ENCODE measurements at places on chromosomes 5 and 9. TPM values are rescaled to one million over a fixed set of nuclear protein-coding genes. Genes with fewer than 3 reads are reported as not detected.

GRCh38 chr9:126532489-126532888, 81.2 kb upstream of the LMX1B start:
- peaks cover 90% of the 10 kb centered on the region for H3K27me3 ChIP-seq
- no peaks in the 10 kb centered on the region for H3K4me1 ChIP-seq
- no peak overlapping the region for H3K27ac ChIP-seq
- H3K36me3 ChIP-seq, result no peaks in the 10 kb centered on the region

The NUTM2G gene
- total RNA-seq, result not detected

DNA sequence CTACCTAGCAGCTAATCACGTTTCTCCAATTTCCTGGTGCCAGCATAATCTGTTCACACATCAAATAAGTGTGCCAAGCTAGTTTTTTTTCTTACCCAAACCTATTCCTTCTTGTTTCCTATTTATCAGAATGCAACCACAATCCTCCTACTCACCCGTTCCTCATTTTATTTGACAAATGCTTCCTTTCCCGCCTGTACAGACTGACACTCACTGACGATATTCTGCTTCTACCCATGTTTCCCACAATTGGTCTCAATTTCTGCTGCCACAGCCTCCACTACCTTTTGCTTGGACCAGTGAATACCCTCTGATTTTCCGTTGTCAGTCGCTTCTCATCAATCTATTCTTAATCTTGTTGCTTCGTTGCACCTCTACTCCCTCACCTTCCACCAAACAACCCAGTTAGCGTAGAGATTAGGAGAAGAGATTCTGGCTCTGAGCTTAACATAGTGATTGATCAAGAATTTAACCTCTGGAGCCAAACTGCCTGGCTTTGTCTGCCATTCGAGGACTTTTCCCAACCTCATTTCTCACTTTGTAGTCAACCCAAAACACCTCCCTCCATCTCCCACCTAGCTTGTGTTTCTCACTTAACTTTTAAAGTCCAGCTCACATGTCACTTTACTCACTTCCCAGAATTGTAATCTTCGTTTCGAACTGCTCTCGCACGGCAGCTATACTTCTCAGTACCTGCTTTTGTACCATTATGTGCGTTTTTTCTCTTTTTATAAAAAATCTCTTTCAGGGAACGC, 729 bp upstream of the TMEM38B start:
- peak overlapping the region; percentile 0 for H3K27ac ChIP-seq
- peaks cover 11% of the 10 kb centered on the region for H3K4me1 ChIP-seq
- H3K4me3 ChIP-seq, result peak overlapping the region; percentile 75
- DNase-seq, result no peak
- no peaks in the 10 kb centered on the region for H3K36me3 ChIP-seq

The TOR4A gene
- total RNA-seq, result 8.0 TPM

- peaks cover 21% of the 10 kb centered on the region for H3K4me1 ChIP-seq
- no peaks in the 10 kb centered on the region for H3K36me3 ChIP-seq
- no peaks in the 10 kb centered on the region for H3K27me3 ChIP-seq
- no peak for DNase-seq
- H3K27ac ChIP-seq, result peak overlapping the region; percentile 26
- H3K4me3 ChIP-seq, result no peak overlapping the region
Observed at GRCh38 chr5:68169903-68170302, 45.7 kb upstream of the PIK3R1 start.

The IFNA21 gene
- not detected for total RNA-seq

The GABRG2 gene
- 0.81 TPM for total RNA-seq

DNA sequence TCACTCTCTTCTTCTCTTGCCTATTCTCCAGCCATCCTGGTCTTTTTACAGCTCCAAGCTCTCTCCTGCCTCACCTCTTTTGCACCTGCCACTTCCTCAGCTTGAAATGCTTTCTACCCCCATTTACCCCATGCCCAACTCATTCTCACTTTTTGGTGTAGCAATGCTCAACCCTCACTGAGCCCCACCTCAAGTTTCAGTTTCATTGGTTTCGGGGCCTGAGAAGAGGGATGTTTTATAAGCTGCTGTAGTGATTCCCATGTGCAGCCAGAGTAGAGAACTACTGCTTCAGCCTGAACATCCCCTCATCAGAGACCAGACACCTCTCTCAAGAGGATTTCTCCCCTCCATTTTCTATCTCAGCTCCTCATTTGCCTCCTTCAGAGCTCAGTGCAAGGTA, 45.2 kb upstream of the FYB1 start:
- no peak overlapping the region for H3K4me3 ChIP-seq
- H3K36me3 ChIP-seq, result no peaks in the 10 kb centered on the region
- H3K27ac ChIP-seq, result no peak overlapping the region
- H3K4me1 ChIP-seq, result no peaks in the 10 kb centered on the region
- no peaks in the 10 kb centered on the region for H3K27me3 ChIP-seq
- DNase-seq, result no peak

GRCh38 chr9:6819529-6819928, 61.8 kb downstream of the KDM4C start:
- peaks cover 24% of the 10 kb centered on the region for H3K4me1 ChIP-seq
- DNase-seq, result no peak
- peaks cover 35% of the 10 kb centered on the region for H3K27me3 ChIP-seq
- no peak overlapping the region for H3K4me3 ChIP-seq
- no peak overlapping the region for H3K27ac ChIP-seq

The CYSTM1 gene
- 30.9 TPM for total RNA-seq

- no peaks in the 10 kb centered on the region for H3K27me3 ChIP-seq
- peaks cover 6% of the 10 kb centered on the region for H3K36me3 ChIP-seq
- H3K4me3 ChIP-seq, result no peak overlapping the region
- peaks cover 4% of the 10 kb centered on the region for H3K4me1 ChIP-seq
- no peak for DNase-seq
Observed at GRCh38 chr5:14779975-14780374, 91.6 kb downstream of the ANKH start.

GRCh38 chr5:119814655-119815054, 185.3 kb downstream of the FAM170A start:
- no peaks in the 10 kb centered on the region for H3K27me3 ChIP-seq
- H3K4me1 ChIP-seq, result no peaks in the 10 kb centered on the region
- H3K36me3 ChIP-seq, result no peaks in the 10 kb centered on the region
- no peak for DNase-seq
- no peak overlapping the region for H3K4me3 ChIP-seq

The INSL6 gene
- not detected for total RNA-seq

- peaks cover 46% of the 10 kb centered on the region for H3K27me3 ChIP-seq
- peak; percentile 32 for DNase-seq
- peaks cover 35% of the 10 kb centered on the region for H3K4me1 ChIP-seq
- H3K4me3 ChIP-seq, result peak within 1 kb of the TSS; percentile 91
Observed at GRCh38 chr5:44389090-44389822, at the start of gene FGF10. TSS of gene FGF10 (minus strand) at chr5:44389420. CDS start at chr5:44388682, 738 bp downstream.

GRCh38 chr5:6632324-6632887, 438 bp downstream of the NSUN2 start:
- H3K4me3 ChIP-seq, result peak overlapping the region; percentile 92
- H3K27me3 ChIP-seq, result no peaks in the 10 kb centered on the region
- DNase-seq, result no peak

The WDR5 gene
- total RNA-seq, result 46.8 TPM

- DNase-seq, result no peak
- no peak overlapping the region for H3K27ac ChIP-seq
- peaks cover 5% of the 10 kb centered on the region for H3K4me1 ChIP-seq
Observed at GRCh38 chr9:95411054-95411892, 93.8 kb upstream of the FANCC start.

DNA sequence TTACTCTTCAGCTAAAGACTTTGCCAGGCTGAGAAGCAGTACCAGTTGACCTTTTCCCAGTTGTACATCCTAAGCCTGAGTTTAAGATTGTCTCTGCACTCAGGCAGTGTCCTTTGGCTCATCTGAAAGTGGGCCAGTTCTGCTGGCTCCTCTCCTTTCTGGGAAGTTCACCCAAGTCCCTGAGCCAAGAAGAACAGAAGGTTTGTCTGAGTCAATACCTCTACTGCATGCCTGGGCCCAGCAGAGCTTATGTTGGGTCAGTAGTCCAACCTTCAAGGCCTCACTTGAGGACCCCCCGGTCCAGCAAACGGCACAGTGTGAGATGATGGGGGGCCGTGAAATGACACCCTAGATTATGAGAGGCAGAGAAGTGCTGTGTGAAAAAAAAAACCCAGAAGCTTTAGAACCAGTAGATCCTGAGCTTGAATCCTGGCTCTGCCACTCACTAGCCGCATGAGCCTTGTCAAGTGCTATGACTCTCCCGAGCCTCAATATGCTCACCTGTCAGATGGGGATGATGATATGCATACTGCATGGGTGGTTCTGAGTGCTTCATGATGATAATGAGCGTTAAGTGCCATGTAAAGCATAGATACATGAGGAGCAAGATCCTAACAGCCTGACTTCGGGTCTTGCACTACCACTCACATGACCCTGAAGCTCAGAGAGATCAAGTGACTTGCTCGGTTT, 156.0 kb downstream of the MACROH2A1 start:
- no peak overlapping the region for H3K27ac ChIP-seq
- H3K36me3 ChIP-seq, result no peaks in the 10 kb centered on the region
- DNase-seq, result no peak
- H3K27me3 ChIP-seq, result peaks cover 25% of the 10 kb centered on the region
- H3K4me3 ChIP-seq, result no peak overlapping the region
- peaks cover 12% of the 10 kb centered on the region for H3K4me1 ChIP-seq

- DNase-seq, result no peak
- H3K4me1 ChIP-seq, result peaks cover 29% of the 10 kb centered on the region
- no peaks in the 10 kb centered on the region for H3K36me3 ChIP-seq
- no peak overlapping the region for H3K27ac ChIP-seq
- peaks cover 10% of the 10 kb centered on the region for H3K27me3 ChIP-seq
- no peak overlapping the region for H3K4me3 ChIP-seq
Observed at GRCh38 chr9:88775037-88775471, 216.2 kb upstream of the S1PR3 start.

GRCh38 chr9:117596678-117597077, 107.5 kb upstream of the TLR4 start:
- H3K27ac ChIP-seq, result no peak overlapping the region
- H3K27me3 ChIP-seq, result no peaks in the 10 kb centered on the region
- H3K4me1 ChIP-seq, result no peaks in the 10 kb centered on the region

DNA sequence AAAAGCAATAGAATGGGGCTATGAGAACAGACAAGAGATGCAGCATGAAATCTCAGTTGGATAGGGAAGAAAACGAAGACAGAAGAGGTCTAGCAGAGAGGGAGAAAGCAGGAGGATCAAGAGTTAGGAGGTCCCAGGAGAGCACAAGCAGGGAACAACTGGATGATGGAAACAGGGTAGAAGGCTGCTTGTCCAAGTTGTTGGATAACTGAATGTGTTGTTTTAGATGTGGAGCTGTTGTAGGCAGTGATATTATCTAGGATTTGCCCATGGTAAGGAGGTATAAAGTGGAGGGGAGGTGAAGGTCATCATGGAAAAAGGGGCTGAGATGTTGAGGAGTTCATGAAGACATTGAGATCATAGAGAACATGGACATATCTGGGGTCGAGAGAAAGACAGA, 12.4 kb upstream of the RHOBTB3 start:
- H3K4me3 ChIP-seq, result no peak overlapping the region
- no peak for DNase-seq
- no peak overlapping the region for H3K27ac ChIP-seq
- H3K4me1 ChIP-seq, result peaks cover 14% of the 10 kb centered on the region

GRCh38 chr9:37719526-37719925, 34.1 kb upstream of the TRMT10B start:
- peaks cover 14% of the 10 kb centered on the region for H3K4me1 ChIP-seq
- no peaks in the 10 kb centered on the region for H3K36me3 ChIP-seq
- no peak overlapping the region for H3K4me3 ChIP-seq
- DNase-seq, result no peak

- no peaks in the 10 kb centered on the region for H3K4me1 ChIP-seq
- no peaks in the 10 kb centered on the region for H3K27me3 ChIP-seq
- H3K36me3 ChIP-seq, result no peaks in the 10 kb centered on the region
- no peak for DNase-seq
- no peak overlapping the region for H3K27ac ChIP-seq
Observed at GRCh38 chr5:110054240-110054639, 364.5 kb downstream of the MAN2A1 start.

The UBE2QL1 gene
- 2.5 TPM for total RNA-seq

DNA sequence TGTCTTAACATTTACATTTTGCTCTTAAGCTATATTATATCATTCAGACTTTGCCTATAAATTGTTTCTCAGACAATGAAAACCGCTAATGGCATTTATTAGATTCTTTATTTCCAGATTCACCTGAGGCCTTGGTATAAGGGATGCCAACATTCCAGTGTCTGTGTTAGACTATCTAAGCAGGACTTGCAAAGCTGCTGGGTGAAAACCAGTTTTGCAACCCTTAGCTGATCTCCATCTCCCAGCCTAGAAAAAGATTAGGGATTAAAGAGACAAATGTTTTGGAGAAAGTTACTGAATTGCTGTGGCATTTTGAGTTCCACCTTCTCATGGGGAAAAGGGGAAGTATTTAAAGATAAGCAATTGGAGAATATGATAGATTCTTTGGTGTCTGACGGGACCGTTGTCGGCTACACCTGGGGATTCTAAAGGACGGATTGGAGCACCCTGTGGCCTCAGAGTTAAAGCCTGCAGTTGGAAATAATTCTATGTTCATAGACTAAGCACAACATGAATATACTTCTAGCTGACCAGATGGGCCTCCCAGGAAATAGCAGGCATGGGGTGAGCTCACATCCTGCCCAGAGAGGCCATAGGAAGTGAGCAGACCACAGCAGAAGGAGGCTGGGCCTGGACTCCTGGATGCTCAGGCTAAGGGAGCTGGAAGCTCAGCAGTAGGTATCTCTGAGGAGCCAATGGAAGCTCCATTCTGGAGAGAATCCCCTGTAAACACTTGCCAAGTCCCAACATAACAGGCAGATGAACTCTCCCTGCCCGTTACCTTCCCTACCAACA, 21.8 kb downstream of the ENTREP1 start:
- H3K4me1 ChIP-seq, result peaks cover 8% of the 10 kb centered on the region
- peaks cover 2% of the 10 kb centered on the region for H3K36me3 ChIP-seq
- no peak for DNase-seq
- no peaks in the 10 kb centered on the region for H3K27me3 ChIP-seq
- no peak overlapping the region for H3K27ac ChIP-seq
- H3K4me3 ChIP-seq, result no peak overlapping the region

The PCDH1 gene
- total RNA-seq, result 5.5 TPM

DNA sequence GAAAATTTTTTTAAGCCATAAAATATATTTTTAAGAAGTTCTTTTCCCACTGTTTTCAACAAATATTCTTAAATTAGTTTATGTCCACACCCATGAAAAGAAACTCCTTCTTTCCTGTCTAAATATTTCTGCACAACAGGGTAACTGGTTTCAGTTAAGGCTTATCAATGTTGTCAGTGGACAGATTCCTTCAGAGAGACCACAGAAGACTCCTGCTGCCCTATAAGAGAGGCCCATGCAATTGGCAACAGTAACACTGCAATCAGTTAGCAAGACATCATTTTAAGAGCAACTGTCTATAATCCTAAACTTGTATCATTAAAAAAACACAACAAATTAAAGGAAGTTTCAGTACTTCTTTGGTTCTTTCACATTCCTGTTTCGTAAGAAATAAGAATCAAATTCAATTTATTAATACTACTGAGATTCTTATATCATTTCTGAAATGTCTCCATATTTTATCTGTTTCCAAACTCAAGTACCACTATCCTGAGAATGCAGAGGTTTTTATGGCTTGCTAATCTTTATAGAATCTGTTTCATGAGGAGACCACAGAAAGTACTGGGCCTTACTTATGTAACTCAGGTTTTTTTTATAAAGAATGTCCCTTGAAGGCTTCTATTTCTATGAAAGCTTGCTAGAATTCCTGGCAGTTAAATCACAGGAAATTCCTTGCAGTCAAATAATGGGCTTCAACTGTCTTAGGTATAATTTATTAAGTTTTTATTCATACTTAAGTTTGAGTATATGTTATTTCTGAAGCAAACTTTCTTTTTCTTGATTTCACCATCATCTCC, 240.2 kb downstream of the RFX3 start:
- H3K36me3 ChIP-seq, result peaks cover 11% of the 10 kb centered on the region
- no peaks in the 10 kb centered on the region for H3K27me3 ChIP-seq
- no peak overlapping the region for H3K27ac ChIP-seq
- no peak overlapping the region for H3K4me3 ChIP-seq
- H3K4me1 ChIP-seq, result no peaks in the 10 kb centered on the region

Measured in progenitor cell of endocrine pancreas (in vitro differentiated cells).